ENCODE measurements at places on chromosomes 11 and 22. TPM values are rescaled to one million over a fixed set of nuclear protein-coding genes. Genes with fewer than 3 reads are reported as not detected.

The API5 gene
- total RNA-seq: 82.5 TPM

The SLC5A1 gene
- total RNA-seq: not detected

The APOL3 gene
- total RNA-seq: 3.0 TPM

- no peak for DNase-seq
Measured at GRCh38 chr22:24517446-24517845, 22.3 kb downstream of the UPB1 start.

DNA sequence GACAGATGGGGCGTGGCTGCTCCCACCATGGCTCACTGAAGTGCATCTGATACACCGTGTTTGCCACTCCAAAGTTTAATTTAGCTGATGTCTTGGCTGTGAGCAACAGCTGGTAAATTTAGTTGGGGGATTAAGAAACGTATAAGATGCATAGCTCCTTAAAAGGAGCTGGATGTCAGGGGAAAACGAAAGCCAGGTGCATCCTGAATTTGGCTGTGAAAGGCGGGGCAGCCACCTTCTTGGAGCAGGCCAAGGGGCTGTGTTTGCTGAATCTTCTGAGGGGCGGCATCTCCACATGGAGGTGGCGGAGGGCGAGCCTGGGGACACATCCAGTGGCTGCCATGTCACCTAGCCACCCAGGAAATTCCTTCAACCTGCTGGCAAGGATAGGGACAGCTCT, 20.7 kb upstream of the NCF4 start:
- no peak for DNase-seq

GRCh38 chr11:66264914-66265313, 3.5 kb upstream of the RAB1B start:
- no peak for DNase-seq

DNA sequence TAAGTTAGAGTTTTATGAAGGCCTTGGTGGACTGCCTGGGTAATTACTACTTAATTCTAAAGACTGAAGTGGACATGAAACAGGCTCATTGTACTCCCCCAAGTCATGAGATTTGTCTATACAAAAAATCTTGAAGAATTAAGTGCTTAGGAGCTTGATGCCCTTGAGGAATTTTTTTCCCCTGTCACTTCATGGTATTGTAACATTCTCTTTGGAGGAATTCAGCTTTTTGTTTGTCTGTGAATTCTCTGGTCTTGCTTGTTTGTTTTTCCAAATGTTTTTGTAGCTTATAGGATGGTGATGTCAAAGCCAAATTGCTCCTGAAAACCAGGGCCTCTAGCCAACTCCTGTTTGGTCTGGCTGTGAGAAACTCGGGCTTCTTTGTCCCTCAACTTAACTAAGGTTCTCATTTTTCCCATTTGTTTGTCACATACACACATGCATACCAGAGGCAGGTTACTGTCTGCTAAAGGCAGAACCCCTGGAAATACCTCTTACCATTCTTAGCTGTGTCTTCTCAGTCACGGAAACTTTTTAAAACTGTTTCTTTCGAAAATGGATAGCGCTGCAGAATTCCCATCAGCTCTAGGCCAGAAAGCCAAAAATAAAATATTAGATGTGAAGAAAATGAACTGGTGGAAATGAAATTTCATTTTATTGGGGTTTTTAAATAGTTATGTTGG, 66.9 kb downstream of the AMOTL1 start:
- no peak for DNase-seq

DNA sequence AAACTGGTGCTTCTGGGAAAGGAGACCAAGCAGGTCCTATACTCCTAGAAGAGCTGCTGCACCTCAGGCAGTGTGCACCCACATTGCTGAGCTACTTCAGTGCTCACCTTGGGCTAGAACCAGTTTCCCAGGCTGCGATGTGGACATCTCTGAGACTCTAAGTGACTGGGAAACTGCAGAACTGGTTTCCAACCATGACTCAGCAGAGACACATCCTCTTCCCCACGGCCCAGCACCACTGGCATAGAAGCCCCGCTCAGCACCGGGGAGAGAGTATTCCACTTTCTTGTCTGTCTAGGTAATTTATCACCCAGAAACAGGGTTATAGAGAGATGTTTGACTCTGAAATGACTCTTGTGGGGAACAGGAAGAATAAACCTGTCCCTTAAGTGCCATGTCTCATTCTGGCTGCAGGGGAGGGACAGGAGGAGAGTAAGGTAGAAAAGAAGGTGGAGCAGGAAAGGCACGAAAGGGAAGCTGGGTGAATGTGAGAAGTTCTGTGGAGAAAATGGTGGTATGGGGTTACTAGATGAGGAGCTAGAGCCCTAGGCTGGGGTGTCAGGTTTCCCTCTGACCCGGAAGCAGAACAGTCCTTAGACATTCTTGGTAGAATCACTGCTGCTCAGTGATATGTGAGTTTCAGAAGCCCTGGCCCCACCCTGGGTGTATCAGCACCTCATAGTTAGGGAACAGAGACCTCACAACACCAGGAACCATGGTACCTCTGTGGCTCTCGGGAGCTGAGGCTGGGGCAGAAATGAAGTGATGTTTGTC, 340.4 kb upstream of the NCAM1 start:
- peak; percentile 60 for DNase-seq

GRCh38 chr11:75056814-75057213, 39.9 kb downstream of the OR2AT4 start:
- no peak for DNase-seq
